Gastroesophageal sphincter (tissue), 4 donors: ENCODE measurements at places on chromosomes 5 and 9. TPM values are rescaled to one million over a fixed set of nuclear protein-coding genes. Genes with fewer than 3 reads are reported as not detected.

SLC34A3 gene
- total RNA-seq: not detected

CRB2 gene
- not detected for total RNA-seq

PCDHB4 gene
- 2.8 TPM for total RNA-seq

RNF224 gene
- total RNA-seq: not detected

SHC3 gene
- total RNA-seq: 4.9 TPM

PCDHB16 gene
- 4.4 TPM for total RNA-seq

FOXI1 gene
- not detected for total RNA-seq

HTR4 gene
- total RNA-seq: not detected
